Stimulated activated CD8-positive, alpha-beta memory T cell treated with anti-CD3 and anti-CD28 coated beads, Interleukin-15, amount 100 ng/mL, for 48 hours (primary cell): ENCODE measurements at places on chromosomes 13 and 19.

DNA sequence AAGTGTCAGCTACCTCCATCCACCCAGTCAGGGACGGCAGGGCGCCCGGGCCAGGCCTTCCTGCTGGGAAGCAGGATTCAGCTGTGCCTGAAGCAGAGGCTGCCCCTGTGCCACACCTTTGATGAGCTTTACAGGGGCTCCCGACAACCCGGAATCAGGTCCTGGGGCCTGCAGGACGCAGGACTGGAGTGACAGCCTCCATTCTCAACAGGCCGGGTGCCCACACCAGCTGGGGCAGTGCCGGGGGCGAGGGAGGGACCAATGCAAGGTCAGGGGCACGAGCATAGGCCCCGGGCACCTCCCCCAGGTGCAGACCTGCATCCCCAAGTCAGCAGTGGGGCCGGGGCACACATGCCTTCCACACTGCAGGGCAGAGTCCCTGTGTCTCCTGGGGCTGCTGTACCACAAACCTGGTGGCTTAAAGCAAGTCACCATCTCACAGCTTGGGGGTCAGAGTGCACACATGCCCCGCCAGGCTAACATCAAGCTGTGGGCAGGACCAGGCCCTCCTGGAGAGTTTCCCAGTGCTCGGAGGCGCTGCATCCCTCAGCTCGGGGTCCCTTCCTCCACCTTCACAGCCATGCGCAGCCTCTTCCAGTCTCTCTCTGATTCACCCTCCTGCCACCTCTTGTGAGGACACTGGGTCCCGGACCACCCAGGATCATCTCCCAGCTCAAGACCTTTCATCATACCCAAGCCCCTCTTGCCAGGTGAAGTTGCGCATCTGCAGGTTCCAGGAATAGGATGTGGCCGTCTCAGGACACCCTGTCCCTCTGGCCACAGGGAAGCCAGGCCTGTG is 13.4 kb downstream of the UBXN6 start:
- DNase-seq, result no peak

DNA sequence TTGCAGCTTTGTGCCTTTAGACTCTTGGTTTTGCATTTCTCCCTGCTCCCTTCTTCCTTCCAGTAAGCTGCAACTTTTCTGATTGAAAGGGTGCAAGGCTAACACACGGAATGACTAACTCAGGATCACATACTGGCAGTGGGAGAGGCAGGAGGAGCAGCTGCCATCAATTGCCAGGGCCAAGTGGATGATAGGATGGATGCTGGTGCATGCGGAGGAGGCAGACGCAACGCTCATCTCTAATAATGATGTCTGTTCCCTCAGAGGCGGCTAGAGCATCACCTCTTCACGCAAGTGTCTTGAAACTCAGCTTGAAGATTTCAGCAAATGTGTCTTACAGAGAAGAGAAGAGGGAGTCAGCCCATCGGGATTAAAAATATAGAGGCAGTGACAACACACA is 49.5 kb upstream of the TPM4 start:
- no peak for DNase-seq

DNA sequence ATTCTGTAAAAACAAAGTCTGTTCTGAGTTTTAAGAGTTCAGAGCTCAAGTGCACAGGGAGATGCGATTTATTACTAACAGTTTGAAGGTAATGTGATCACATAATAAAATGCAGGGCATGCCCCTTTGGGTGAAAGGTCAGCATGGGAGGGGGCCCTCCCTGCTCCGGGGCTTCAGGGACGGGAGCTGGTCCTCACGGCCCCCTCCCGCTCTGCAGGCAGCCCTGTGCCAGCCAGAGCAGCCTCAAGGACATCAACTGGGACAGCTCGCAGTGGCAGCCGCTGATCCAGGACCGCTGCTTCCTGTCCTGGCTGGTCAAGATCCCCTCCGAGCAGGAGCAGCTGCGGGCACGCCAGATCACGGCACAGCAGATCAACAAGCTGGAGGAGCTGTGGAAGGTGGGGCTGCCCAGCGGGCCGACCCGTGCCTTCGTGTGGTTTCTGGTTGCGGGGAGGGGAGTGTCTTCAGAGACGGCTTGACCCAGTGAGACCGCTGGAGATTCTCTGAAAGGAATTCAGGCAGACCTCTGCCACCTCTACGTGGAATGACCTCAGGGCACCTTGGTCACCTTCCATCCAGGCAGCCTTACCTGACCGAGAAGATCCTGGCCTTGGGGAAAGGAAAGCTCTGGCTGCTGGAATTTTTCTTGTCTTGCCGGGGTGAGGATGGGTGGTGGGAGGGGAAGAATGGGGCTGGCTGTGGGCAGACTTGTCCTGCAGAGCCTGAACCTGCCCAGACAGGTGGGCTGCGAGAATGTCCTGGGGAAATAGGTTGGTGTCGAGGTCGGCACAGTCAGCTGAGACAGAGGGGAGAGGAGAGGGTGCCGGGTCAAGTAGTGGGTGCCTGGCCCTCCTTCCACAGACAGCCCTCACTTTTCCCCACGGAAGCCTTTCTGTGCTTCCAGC is 19.0 kb downstream of the UPF1 start:
- no peak for DNase-seq

DNA sequence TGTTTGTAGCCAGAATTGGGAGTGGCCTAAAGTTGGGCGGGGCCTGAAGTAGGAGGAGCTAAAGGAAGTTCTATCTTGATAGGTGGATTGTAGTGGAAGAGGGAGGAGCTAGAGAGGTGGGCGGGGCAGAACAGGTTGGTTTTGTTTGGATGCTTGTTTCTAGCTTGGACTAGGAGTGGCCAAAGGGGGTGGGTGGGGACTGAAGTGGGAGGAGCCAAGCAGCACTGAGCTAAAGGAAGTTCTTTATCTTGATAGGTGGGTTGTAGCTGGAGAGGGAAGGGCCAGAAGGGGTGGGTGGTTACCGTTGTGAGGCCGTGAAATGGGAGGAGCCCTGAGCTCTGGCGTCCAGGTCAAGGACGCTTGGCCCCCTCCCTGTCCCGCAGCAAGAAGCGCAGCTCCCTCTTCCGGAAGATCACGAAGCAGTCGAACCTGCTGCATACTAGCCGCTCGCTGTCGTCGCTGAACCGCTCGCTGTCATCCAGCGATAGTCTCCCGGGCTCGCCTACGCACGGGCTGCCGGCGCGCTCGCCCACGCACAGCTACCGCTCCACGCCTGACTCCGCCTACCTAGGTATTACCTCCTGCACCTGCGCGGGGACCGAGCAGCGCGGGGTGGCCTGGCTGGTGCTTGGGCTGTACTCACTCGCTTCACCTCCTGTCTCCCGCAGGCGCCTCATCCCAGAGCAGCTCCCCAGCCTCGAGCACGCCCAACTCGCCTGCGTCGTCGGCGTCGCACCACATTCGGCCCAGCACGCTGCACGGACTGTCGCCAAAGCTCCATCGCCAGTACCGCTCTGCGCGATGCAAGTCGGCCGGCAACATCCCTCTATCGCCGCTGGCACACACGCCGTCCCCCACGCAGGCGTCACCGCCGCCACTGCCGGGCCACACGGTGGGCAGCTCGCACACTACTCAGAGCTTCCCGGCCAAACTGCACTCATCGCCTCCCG is 8.0 kb downstream of the DNASE2 start:
- DNase-seq, result peak; percentile 42

- DNase-seq, result no peak
These were observed 9.4 kb downstream of the FLT1 start for GRCh38 chr13:28485551-28485950.
